ENCODE measurements at places on chromosomes 4 and X.
A peak's percentile ranks its signal among the peaks of the same experiment; 100 is the strongest.

DNA sequence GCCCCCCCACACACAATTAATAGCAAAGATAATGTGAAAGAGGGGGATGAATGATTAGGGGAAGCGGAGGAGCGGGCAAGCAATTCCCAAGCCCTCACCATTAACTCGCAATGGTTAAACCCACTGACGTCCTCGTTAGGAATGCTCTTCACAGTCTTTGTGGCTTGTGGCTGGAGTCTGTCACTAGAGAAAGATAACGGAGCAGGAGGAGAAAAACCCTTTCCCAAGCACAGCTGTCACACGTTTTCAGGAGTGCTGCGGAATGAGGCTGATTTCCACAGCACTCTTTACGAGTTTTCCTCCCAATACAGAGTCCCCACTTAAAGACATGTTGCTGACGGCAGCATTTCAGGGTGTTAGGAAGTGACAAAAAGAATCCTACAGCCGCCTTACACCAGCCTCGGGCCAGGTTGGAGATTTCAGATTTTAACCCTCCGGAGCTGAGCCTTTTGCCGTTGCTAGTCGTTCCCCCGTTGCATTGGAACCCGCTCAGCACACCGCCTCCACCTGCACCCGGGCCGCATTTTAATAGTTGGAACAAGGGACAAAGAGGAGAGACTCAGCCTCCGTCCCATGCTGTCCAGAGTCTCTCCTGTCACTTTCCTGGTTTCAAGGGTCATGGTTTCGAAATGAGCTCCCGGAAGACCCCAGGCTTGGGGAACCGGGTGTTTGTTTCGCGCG is 92.2 kb downstream of the GEMIN8 start:
- DNase-seq: no peak

DNA sequence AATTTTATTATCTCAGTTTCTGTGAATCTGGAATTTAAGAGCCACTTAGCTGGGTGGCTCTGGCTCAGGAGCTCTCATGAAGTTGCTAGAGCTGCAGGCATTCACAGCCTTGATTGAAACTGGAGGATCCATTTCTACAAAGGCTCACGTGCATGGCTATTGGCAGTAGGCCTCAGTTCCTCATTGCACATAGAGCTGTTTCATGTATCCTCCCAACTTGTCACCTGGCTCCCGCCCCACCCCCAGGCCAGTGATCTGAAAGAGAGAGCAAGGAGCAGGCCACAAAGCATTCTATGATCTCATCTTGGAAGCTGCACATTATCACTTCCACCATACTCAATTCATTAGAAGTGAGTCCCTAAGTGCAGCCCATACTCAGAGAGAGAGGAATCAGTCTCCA is 18.5 kb upstream of the AP1AR start:
- no peak for DNase-seq

GRCh38 chr4:152460488-152460887 is 75.4 kb downstream of the FBXW7 start:
- DNase-seq: no peak

- DNase-seq: peak; percentile 53
Measured at GRCh38 chr4:2817701-2818350, 24.9 kb downstream of the SH3BP2 start.

- no peak for DNase-seq
Measured at GRCh38 chr4:158353541-158354304, 143.4 kb downstream of the TMEM144 start.

DNA sequence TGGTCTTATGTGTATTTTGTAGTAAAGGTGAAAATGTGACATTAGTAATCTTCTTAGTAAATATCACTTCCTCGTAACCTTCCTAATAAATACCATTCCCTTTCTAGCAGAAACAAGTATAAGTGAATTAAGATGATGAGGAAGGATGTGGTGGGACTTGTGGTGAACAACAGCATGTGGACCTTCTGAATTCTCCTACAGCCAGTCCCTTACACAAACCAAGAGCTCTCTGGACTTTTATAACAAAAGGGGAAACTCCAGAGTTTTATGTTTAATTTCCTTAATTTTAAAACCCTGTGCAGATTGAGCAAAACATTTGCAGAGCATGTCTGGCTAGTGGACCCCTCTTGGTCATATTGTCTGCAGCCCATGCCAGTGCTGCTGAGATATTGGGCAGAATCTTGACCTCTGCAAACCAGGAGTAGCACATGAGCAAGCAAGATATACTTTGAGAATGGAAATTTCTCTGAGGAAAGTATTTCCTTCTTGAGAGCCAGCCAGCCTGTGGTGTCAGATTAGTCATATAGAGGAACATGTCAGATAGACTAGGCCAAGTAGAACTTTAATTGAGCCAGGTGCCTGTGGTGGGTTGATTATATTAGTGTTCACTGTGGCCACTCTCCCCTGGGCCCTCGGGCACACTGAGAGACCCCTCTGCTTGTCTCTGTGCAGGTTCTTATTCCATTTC is 328.2 kb downstream of the DKK2 start:
- no peak for DNase-seq

- DNase-seq: no peak
Measured at GRCh38 chr4:185464183-185464582, 7.3 kb downstream of the CCDC110 start.

- DNase-seq: no peak
Measured at GRCh38 chr4:87014284-87014782, 79.5 kb downstream of the AFF1 start.

DNA sequence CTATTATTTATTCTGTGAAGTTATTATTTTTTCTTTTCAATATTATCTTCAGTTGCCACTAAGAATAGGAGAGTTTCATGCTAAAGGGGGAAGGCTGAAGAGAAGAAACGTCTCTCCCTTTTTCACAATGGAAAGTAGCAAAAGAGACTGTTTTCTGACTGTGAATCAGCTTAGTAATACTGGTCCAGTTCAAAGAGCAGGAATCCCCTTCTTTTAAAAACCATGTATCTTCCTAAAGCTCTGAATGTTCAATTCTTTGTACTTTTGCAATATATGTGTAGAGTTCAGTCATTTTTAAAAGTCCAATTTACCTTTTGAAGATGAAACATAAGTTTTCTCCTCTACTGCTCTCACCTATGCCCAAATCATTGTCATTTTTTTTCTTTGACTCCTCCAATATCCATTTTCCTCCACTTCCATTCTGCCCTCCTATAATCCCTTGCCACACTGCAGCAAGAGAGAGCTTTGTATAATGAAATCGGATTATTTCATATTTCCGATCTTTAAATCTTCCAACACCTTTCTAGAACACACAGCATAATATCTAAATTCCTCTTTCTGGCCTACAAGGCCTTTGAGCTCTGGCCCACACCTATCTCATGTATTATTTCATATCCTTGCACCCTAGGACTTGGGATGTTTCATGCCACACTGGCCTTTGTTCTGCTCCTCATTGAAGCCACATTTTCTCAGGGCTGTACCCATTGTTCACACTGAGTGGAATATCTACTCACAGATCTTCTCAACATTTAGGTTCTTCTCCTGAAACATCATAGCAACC is 195.3 kb downstream of the CAMK2D start:
- DNase-seq: no peak

DNA sequence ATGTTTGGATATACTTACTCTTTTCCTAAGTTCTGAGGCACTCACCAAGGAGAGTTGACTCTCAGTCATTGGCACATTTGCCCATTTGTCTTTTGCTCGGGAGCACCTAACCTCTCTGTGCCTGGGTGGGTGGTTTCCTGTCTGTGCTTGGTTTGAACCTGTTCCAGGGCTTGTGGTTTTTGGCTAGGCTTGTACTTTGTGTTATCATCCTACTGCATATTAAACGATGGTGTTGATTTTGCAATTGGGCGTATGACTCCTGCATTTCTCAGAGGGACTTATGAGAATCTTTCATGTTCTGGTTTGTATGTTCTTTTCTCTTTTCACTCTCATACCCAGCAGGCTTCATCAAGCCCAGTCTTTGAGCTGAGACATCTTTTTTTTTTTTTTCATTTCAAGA is 161.7 kb downstream of the BTC start:
- DNase-seq: no peak

GRCh38 chr4:8165374-8165896 is 6.8 kb upstream of the ABLIM2 start:
- DNase-seq: no peak

GRCh38 chr4:52838729-52839586 is 23.2 kb upstream of the RASL11B start:
- DNase-seq: no peak

- no peak for DNase-seq
Measured at GRCh38 chr4:43049326-43049725, 156.8 kb downstream of the GRXCR1 start.

DNA sequence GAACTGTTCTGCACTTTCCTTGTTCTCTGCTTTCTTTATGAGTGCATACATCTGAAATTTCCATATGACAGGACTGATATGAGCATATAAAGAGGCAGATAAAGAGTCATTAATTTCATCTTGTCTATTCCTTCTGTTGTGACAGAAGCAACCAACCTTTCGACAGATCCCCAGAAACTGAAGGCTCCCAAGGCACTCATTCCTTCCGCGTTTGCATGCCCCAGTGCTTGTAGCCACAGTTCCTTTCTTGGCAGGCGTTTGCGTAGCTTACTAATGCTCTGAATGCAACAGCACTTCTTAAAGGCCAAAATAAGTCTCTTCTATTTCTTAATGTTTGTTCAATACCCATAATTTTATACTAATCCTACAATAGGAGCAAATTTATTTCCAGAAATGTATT is 94.0 kb upstream of the TBL1X start:
- no peak for DNase-seq

- DNase-seq: no peak
Measured at GRCh38 chrX:97310373-97310772, 426.7 kb downstream of the RPA4 start.

DNA sequence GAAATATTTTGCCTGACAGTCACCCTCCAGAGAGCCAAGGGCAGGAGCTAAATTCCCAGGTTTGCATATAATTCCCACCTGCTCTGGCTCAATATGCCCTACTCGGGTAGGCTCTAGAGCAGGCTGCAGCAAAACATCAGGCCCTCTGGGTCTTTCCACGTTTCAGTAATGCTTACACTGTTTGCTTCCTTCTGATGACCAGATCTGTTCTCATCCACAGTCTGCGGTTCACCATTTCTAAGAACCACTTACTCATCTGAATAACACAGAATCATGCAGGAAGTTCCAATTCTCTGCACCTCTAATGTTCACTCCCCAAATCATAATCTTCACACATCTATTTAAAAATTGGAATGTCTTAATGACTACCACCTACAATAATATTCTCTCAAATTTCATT is 141.4 kb downstream of the PPP3CA start:
- no peak for DNase-seq

- DNase-seq: no peak
Measured at GRCh38 chrX:125219852-125220251, 99.8 kb upstream of the TEX13C start.

DNA sequence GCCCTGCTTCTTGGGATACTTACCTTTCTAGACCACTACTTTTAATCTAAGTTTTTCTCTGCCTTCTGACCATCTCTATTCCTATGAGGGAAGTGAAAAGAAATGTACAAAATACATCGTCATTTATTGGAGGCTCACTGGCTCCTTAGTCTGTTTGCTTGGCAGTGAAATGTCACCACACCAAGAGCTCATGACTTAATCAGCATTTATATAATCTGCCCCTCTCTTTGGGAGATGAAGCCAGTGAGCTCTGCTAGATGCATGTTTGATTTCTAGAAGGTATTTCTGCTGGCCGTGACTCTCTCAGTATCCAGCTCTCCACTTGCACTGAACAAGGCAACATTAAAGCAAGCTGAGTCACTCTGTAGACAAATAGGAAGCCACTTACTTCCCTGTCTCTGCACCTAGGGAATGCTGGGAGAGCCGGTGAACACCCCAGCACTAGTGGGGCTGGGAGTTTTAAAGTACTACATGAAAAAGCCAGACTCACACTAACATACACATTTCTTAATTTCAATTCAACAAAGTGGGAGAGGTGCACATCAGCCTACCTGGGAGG is 79.1 kb downstream of the MID1IP1 start:
- DNase-seq: no peak

DNA sequence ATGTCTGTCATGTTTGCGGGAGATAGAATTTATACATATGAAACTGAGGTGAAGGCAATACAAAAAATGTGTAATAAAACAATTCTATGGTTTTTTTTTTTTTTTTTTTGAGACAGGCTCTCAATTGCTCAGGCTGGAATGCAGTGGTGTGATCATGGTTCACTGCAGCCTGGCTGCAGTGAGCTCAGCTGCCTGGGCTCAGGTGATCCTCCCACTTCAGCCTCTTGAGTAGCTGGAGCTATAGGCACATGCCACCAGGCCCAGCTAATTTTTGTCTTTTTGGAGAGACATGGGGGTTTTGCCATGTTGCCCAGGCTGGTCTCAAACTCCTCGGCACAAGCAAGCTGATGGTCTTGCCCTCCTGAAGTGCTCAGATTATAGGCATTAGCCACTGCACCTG is 10.1 kb downstream of the RADX start:
- no peak for DNase-seq

GRCh38 chrX:48591255-48591791 is 6.0 kb upstream of the WDR13 start:
- no peak for DNase-seq

DNA sequence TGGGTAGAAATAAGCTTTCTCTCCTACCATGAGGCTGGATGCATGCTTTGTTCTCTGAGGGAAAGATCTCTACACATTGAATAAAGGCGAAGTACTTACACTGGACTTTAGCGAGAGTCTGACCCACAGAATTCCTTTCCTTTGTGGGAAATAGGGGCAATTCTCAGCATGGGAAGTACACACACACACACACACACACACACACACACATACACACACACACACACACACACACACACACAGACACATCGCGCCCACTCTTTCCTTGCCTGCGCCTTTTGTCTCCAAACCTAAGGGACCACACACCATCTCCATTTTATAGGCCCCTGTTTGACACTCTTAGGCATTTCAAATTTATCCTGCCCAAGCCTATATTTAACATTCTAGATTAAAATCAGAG is 83.8 kb downstream of the LUZP4 start:
- no peak for DNase-seq

DNA sequence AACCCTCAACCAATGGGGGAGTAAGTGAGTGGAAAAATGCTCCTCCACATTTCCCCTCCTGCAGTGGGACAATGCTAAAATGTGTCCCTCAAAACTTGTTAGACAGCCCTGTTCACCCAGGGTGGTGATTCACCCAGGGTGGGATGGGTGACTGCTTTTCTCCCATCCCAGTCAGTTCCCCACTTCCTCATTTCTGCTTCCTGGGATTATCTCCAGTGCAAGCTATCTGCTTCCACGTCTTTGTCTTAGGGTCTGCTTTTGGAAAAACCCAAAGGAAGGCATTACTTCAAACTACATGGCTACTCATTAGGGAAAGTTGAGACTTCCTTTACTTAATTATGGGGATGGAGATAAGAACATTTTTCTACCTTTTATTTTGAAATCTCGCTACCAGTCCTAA is 45.5 kb downstream of the ETNPPL start:
- no peak for DNase-seq

DNA sequence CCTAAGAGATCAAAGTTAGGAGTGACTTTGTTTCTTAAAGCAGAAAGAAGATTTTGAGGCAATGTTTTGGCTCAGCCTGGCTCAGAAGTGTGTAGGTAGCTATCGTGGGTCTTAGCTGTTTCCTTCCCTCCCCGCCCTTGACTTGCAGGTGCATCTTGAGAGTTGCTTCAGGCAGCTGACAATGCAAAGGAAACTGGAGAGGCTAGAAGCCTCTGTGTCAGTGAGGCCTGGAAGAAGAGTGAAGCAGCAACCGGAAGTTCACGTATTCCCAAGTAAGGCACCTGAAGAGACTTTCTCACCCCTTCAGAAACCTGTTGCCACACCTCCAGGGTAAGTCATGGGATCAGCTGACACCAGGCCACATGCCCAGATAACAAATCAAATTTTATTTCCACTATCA is 10.6 kb upstream of the XKRX start:
- DNase-seq: no peak

Data from NCI-H1092 (cell line).